ENCODE measurements at places on chromosomes 5 and 9.
A peak's percentile ranks its signal among the peaks of the same experiment; 100 is the strongest.

GRCh38 chr9:134099123-134099761, 31.4 kb upstream of the BRD3 start:
- DNase-seq = peak; percentile 49

DNA sequence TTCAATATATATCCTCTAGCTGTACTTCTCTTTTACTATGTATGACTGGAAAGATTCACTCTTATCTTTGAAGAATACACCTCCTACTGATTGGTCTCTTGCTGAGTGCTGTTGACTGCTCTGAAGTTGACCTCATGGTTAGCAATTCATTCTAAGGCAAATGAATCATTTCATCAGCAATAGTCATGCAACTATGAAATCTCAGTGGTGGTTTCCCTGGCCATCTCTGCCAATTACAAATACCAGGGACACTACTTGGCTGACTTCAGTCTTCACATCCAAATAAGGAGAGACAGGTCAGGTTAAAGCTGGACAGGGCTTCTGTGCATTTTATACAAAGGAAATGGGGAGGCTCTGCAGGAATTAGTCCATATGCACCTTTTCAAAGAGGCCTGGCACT, 333.5 kb upstream of the ACTBL2 start:
- DNase-seq = no peak

DNA sequence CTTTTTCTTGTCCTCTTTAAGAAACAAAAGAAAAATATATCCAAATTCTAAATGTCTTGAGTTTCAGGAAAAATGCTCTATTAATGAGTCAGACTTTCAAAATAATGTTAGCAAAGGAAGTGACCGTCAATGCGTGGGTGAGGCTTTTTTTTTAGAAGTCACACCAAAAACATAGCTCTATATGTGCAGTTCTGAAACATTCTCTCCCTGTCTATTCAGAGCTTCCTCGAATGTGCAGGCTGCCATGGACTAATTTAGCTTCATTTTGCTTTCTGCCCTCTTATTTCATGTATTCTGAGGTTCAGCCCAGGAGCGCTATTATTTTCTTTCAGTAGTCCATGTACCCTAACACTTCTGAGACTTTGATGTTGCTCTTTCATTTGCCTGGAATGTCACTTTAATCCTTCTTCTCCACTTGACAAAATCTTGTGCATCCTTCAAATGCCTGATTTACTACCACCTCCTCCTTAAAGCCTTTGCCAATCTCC, 72.5 kb upstream of the RASA1 start:
- DNase-seq = peak; percentile 9

DNA sequence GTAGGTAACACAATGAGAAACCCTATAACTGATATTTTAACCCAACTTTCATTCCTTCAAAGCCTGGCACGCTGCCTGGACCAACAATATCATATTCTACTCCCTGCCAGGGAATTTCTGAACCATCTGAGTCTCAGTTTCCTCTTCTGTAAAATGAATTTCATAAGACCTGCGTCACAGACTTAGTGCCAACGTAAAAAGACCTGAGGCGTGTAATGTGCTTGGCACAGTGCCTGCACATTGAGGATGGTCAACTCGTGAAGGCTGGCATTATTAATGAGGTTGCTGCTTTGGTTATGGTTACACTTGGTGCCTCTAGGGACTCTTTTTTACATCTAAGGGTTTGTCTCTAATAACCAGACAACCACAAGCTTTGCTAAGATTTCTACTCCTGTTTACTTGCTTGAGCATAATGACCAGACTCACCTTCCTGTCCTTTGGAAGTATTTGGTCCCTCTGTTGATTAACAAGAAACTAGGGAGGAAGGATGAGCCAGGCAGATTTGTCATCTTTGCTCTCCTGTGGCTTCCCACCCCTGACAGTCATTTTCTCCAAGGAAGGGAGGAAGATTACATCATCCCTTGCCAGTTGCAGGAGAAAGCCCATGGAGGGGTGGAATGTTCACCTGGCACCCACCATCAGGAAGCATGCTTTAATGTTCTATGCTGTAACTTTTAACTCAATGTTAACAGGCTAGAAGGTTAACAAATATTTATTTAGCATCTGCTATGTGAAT, 79.0 kb downstream of the PAPPA start:
- DNase-seq = no peak

GRCh38 chr5:104612005-104612404, 1049.4 kb upstream of the NUDT12 start:
- DNase-seq = no peak

DNA sequence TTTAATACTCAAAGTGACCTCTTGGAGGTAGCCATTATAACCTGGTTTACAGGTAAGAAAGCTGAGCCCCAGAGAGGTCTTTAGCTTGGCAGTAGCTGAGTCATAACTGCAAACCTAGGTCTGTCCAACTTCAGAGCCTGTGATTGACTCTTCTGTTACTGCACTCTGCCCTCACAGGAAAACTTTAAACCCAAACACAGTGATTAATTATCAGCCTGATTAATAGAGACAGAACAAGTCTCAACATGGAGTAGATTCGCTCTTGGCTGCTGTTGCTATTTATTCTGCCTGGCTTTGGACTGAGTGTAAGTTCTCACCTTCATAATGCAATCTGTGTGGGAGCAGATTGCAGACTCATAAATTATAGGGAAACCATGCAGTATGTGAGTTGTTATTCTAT, 27.4 kb upstream of the TXN start:
- no peak for DNase-seq

DNA sequence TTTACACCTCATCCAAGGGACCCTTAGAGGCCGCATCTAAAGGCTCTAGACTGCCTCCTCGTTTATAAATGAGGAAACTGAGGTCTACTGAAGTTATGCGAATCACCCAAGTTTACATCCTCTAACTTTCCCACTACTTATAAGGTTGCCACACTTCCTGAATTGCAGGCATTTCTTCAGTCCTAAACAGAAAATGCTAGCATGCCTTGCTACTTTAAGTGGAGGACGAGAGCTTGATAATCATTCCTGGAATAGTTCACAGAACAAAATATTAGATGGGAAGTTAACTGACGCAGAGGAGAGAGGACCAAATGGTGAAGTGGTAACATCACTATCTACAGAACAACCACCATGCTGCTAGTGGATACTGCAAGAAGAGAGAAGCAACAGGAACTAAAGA, 85.8 kb downstream of the GNAQ start:
- DNase-seq = no peak

DNA sequence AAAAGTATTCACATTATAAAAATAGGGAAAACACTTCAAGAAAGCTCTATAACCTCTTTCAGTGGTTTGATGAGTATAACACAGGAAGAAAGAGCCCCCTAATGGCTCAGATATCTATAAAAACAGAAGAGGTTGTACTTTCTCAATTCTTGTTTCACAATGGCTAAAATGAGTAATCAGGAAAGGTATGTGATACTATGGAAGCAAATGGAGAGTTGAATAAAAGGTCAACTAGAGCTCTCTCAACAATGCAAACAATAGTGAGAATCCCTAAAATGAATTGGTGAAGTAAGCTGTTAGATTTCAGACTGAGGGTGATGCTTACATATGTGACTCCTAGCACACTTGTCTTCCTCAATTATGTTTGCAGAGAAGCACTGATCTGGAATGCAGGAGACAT, 584.6 kb upstream of the CDH18 start:
- no peak for DNase-seq

DNA sequence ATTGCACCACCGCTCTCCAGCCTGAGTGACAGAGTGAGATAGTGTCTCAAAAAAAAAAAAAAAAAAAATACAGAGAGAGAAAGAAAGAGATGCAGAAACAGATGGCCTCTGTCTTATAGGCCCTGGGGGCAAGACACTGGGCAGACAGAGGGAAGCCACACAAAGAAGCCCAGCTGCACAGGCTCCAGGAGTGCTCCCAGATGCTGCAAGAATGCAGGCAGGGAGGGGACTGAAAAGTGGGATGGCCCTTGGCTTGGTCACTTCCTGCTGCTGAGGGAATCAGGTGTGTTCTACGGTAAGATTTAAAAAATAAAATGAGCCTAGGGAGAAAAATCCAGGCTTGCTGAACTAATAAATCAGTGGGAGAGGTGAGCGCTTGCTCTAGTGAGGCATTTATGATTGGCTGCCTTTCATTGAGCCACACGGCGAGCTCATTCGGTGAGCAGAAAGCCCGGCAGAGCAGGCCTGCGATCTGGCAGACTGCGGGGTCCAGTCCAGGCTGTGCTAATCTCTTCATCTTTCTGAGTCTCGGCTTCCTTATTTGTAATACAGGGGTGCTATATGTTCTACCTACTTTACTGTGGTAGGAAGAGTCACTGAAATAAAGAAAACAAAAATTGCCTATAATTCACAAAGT, 80.6 kb downstream of the RAD23B start:
- no peak for DNase-seq

DNA sequence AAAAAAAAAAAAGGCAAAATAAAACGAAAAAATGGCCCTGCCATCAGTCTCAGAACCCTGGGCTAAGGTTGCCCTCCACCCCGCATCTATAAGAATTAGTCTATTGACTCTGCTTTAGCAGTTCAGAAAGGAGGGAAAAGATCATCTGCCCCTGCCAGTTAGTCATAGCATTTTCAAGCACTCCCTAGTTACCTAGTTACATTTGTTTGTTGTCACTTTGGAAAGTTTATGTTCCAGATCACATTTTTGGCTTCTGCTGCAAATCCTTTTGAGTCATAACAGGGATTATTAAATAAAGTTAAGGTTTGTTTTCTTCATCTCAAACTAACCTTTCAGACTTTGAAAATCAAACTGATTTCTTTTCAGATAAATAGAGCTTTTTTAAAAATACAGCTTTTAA, 52.1 kb downstream of the AQP7 start:
- no peak for DNase-seq

GRCh38 chr5:119358901-119359603, 3.2 kb downstream of the TNFAIP8 start:
- DNase-seq = no peak

DNA sequence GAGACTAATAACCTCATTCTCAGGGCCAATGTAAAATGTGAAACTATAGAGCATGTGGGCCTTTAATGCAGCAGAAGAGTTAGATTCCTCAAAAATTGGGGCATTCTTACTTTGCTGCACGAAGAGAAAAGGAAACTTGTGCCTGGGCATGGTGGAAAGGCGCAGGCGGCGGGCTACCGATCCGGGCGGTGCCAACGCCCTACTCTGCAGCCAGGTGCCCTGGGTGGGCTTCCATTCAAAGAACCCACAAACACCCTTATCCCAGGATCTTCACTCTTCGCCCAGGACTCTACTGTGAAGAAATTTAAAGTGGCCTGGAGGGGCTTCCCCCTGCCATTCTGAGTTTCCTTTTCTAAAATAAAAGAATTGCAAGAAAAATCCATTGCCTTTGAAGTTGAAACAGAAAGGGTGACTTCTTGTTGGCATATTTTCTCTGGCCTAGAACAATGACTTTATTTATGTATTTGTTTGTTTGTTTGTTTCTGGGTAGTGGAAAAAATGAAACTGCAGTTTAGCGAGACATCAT, 124.9 kb downstream of the TMEM161B start:
- no peak for DNase-seq

DNA sequence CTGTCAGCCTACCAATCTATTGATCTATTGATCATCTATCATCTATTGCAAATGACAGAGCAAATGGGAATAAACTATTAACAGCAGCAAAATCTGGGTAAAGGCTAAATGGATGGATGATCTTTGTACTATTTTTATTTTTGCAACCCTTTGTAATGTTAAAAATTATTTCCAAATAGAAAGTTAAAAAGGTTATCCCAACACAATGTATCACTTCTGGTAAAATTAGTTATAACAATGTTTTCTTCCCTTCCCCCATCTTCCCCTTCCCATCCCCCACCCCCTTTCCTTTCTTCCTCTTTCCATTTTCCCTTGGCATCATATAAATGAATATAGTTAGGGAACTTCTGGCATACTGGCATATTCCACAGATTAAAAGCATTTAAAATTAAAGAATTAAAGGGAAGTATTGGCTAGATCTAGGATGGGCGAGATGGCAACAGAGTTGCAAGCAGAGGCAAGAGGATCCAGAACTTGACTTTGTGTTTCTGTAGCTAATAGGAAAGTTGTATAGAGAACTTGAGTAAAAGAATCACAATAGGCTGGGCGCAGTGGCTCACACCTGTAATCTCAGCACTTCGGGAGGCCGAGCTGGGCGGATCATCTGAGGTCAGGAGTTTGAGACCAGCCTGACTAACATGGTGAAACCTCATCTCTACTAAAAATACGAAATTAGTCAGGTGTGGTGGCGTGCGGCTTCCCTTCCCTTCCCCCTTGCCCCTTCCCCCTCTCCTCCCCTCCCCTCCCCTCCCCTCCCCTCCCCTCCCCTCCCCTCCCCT, 66.6 kb upstream of the TAF11L2 start:
- no peak for DNase-seq

Data from activated T-cell treated with anti-CD3 and anti-CD28 coated beads for 4 hours (primary cell).